ENCODE measurements at places on chromosomes 13 and 19.

GRCh38 chr13:104694397-104694796, 1628.2 kb upstream of the SLC10A2 start:
- no peak for DNase-seq

GRCh38 chr13:91704398-91704797, 306.0 kb downstream of the GPC5 start:
- no peak for DNase-seq

- DNase-seq, result peak; percentile 76
These were observed 22.4 kb downstream of the EPSTI1 start for GRCh38 chr13:42969565-42970172.

- DNase-seq, result no peak
These were observed 111.3 kb upstream of the EDNRB start for GRCh38 chr13:78029901-78030300.

- no peak for DNase-seq
These were observed 22.5 kb downstream of the ZDHHC20 start for GRCh38 chr13:21436582-21436981.

- DNase-seq, result no peak
These were observed 133.0 kb upstream of the TRPC4 start for GRCh38 chr13:38002606-38003005.

DNA sequence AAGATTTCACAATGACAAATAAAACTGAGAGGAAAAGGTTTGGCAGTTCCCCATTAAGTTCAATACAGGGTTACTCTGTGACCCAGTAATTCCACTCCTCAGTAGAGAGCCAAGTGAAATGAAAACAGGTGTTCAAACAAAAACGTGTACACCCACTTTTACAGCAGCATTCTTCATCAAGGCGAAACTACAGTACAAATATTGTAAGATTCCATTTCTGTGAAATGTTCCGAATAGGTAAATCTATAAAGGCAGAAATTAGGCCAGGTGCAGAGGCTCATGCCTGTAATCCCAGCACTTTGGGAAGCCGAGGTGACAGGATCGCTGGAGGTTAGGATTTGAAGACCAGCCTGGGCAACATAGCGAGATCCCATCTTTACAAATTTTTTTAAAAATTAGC, 8.9 kb upstream of the GDF15 start:
- no peak for DNase-seq

DNA sequence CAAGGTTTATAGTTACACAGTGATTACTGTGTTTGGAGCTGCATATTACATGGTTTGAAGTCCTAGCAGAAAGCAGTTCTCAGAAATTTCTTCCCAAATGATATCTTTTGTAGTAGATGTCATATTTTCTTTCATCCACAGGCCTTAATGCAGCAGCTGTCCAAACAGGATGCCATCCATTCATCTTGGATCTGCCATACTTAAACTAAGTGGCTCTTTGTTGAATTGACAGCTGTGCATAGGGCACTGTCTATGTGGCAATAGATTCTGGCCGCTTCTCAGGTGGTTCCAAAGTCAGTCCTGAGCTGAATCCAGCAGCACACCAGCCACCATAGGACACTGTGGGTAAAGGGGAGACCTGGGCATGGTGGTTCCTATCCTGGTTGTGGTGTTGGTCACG, 41.6 kb upstream of the SPRY2 start:
- no peak for DNase-seq

- no peak for DNase-seq
These were observed 23.2 kb downstream of the UPF1 start for GRCh38 chr19:18854982-18855381.

DNA sequence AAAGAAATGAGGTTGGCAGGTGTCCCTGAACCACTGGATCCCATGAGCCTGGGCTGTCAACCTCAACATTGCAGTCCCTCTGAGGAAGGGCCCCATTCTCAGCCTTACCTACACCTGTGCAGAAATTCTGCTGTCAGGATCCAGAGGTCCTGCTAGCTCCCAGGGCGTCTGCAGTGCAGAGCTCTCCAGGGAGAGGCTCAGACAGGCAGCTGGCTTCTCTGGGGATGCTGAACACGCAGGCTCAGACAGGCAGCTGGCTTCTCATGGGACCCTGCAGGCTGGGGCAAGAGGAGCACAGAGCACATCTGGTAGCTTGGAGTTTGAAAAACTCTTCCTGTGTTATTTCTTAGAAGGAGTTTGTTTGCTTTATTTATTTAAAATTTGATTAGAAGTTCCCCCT, 50.9 kb downstream of the TMEM255B start:
- no peak for DNase-seq

GRCh38 chr13:101415358-101416174, 742 bp downstream of the NALCN start:
- no peak for DNase-seq

DNA sequence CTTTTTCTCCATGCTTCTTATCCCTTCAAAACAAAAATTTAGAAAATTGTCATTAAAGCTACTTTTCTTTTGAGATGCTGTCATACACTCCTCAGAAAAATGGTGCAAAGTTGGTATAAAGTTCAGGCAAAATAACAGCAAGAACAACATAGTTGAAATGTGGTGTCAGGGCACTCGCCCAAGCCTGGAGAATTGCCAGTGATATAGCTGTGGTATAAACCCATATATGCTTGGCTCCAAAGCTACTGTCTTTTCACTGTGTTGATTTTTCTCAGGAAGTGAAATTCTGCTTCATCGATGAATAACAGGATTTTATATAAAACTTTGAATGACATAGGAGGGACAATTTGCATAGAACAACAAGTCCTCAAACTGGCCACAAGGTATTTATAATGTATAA, 2532.9 kb downstream of the PCDH9 start:
- DNase-seq, result peak; percentile 36

- DNase-seq, result no peak
These were observed 640.9 kb upstream of the MIR17HG start for GRCh38 chr13:90706631-90707030.

DNA sequence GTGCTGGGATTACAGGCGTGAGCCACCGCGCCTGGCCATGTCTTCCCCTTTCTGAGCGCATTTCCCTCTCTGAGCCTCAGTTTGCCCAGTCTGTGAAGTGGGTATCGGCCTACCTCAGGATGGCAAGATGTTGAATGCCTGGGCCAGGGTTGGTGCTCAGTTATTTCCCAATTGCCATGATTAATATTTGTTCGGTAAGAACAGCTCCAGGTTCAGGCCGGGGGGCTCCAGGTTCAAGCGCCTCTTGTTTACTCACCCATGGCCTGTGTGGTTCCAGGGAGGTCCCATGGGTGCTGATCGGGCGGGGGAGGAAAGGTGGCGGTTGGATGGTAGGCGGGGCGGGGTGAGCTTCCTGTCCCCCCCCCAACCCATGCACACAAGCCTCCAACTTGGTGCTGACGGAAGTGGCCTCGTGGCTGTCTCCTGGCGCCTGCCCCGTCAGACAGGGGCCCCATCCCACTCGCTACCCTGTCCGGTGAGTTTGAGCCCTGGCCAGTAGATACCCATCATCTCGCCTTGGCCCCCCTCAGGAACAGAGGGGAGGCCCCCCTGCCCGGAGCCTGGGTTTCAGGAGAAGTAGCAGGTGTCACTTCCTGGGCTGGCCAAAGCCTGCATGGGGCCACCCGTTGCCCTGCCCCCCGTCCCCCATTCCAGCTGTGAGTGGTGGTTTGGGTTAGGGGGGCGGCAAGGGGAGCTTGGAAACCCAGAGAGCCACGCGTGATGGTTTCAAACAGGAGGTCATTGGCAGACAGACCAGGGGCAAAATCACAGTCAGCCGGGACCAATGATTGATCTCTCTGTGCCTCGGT, at the start of gene FCHO1:
FCHO1 (plus strand) TSS at position 375 of the 809 bp plus-strand sequence. CDS start 3,688 bp downstream, outside the sequence.
- DNase-seq, result no peak

DNA sequence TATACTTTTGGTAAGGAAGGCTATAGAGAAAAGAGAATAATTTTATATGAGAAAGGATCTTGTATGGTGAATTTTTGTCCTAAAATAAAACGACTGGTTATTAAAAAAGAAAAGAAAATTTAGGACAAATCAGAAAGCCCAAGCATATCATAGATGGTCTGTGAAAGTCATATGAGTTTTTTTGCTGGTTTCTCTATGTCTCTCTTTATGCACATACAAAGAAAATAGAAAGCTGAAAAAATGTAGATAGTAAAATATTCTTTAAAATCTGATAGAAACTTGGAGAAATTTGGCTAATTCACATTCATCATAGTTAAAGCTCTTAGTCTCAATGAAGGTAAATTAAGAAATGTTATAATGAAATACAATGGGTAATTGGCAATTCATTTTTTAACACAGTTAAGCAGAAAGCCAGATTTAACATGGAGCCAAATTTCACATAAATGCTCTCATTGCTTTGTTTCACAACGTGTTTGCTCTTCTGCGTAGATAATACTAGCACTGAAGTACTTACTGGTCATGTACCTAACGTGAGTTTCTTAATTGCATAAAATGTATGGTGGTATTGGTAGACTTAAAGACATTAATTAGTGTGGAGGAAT, 621.5 kb upstream of the ATXN8OS start:
- no peak for DNase-seq

DNA sequence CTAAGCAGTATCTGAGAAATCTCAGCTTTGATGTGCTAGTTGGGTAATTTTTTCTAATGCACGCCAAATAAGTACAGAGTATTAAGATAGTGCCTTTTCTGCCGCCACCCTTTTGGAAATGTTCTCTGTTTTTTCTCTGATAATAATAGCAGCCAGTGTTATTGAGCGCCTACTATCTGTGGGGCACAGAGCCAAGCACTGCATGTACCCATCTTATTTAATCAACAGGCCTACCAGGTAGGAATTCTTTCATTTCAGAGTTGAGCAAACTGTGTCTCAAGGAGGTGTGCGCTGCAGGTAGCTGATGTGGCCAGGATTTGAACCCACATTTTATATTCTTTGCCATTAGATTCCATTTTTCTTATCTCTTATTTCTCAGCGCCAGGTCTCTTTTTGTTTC, 1.4 kb downstream of the EPN1 start:
- peak; percentile 31 for DNase-seq

DNA sequence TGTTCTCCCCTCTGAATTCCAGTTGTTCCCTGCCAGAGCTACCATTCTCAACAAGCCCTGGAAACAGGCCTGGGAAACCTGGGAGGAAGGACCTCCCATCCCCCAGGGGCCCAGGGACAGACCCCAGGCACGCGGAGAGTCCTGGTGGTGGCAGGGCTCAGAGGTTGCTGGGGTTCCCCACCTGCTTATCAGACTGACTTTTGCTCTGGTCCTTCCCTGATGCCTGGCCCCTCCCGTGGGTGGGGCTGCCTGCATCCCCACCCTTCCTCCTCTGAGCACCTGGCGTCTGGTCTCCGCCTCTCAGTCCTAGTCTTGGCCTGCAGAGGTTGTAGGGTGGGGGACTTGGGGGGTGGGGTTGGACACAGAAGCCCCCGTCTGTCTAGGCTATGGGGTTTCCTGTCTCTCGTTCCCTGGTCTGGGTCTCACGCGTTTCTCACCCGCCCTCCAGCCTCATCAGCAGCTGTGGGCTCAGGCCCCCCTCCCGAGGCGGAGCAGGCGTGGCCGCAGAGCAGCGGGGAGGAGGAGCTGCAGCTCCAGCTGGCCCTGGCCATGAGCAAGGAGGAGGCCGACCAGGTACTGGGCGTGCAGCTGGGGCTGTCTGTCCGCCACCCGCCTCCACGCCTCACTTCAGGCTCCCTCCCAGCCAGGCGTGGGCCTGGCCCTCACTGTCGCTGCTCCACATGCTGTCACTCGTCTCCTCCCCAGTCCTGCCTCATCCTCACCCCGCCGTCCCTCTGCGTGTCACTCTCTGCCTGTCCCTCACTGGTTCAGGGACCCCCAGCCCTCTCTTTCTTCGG, 13.6 kb downstream of the EPN1 start:
- no peak for DNase-seq

GRCh38 chr19:38483016-38483630, 49.6 kb downstream of the RYR1 start:
- no peak for DNase-seq

DNA sequence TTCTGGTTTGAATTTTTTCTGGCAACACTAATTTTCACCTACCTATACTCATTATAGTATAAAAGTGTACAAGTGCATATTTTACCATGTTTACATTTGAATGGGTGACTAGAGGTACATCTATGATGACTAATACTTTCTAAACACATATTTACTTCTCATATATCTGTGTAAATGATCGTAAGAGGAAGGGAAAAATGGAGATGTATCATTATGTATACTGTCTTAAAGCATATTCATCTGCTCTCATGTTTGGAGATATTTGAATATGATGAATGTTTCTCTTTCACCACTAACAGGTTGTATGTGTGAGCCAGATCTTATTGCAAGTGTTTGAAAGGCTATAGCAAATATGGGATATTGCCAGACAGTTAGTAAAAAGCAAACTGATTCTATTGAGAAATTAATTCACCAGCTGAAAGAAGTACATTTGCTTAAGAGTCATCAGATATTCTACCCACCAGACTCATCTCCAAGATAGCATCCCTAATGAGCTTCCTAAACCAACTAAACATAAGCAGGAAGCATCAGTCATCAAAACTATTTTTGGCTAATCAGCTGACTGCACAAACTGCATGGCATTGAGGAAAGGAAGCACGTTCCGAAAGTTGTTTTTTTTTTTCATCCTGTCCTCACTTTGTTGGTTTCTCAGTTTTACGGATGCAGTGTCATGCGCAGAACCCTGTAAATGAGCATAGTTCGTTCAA, 738.2 kb downstream of the GPC5 start:
- peak; percentile 7 for DNase-seq

DNA sequence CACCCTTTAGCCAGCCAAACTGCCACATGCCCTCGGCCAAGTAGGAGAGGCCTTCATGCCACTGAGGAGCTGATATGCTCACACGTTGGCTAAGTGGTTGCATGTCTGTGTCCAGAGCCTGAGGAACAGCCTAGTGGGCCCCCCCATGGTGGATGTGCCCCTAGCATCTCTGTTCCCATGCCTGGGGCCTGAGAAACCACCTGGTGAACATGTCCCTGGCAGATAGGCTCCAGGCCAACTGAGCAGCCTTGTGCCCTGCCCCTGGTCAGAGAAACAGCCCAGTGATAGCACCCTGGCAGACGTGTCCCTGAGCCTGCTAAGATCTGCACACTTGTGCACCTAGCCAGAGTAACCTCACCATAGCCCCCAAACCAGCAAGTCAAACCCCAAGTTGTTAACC, 121.8 kb upstream of the WASF3 start:
- no peak for DNase-seq

DNA sequence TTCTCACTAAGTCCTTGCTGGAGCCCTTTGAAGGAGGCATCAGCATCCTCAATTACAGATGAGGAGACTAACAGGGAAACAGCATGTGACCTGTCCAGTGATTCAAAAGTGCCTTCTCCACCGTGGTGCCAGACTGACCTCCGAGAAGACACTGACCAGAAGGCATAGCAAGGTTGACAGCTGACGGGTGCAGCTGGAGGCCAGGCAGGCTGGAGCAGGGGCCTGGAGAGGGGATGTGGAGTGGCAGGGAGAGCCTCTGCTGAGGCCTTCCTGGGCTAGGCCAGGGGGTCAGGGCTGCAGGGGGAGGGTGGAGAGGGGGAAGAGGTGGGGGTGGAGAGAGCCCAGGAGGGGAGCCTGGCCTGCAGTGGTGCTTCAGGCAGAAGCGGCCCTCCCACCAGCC, 66.3 kb downstream of the KCTD15 start:
- DNase-seq, result no peak

- DNase-seq, result no peak
These were observed 37.8 kb upstream of the SLC7A10 start for GRCh38 chr19:33263325-33264023.

All from fibroblast of pulmonary artery (primary cell).